ENCODE measurements at places on chromosomes 2 and 18.

- DNase-seq, result no peak
Observed at GRCh38 chr2:65863713-65864112, 431.3 kb upstream of the SPRED2 start.

DNA sequence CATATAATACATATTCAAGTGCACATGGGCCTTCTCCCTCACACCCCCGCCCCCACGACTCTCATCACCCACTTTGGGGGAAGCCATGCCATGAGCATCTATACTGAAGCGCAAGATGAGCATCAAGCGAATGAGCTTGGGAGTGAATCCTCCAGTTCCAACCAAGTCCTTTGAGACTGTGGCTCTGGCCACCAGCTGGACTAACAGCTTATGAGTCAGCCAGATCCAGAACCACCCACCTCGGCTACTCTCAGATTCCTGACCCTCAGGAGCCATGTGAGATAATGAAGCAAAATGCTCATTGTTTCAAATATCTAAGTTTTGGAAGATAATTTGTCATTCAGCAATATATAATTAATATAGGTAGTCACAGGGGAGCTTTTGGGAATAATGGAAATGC lies 22.2 kb upstream of the IL1RL1 start:
- no peak for DNase-seq

GRCh38 chr2:238627899-238628298 lies 201.2 kb downstream of the ASB1 start:
- DNase-seq, result no peak

GRCh38 chr18:39660141-39660540 lies 2094.5 kb upstream of the CELF4 start:
- no peak for DNase-seq

DNA sequence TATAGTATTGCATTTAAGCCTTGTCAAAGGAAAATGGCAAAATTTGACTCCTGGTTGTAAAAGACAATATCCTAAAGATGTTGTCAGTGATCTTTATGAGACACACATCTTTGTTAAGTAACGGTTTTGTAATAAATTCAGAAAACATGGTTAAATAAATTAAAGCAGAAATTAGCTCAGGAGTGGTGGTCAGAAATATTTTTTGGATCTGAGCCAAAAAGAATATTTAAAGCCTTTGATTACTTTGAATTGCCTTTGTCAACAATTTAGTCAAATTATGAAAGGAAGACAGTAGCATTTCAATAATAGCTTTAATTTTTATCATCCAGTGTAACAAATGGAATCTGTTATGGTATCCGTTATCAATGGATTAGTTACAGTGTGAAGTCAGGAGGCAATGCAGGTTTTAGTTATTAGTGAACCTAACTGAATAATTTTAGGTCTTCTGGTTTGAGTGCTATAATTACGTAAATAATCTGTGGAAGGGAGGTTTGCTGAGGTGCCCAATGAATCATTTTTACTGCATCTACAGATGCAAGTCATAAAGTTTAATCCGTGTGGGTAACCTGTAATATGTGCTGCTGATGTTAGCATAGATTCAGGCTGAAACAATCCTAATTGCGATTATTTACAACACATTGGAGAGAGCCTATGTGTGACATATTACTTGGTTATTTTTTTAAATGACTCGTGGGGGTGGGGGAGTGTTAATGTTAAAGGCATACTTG lies 42.7 kb downstream of the SMAD4 start:
- DNase-seq, result no peak

DNA sequence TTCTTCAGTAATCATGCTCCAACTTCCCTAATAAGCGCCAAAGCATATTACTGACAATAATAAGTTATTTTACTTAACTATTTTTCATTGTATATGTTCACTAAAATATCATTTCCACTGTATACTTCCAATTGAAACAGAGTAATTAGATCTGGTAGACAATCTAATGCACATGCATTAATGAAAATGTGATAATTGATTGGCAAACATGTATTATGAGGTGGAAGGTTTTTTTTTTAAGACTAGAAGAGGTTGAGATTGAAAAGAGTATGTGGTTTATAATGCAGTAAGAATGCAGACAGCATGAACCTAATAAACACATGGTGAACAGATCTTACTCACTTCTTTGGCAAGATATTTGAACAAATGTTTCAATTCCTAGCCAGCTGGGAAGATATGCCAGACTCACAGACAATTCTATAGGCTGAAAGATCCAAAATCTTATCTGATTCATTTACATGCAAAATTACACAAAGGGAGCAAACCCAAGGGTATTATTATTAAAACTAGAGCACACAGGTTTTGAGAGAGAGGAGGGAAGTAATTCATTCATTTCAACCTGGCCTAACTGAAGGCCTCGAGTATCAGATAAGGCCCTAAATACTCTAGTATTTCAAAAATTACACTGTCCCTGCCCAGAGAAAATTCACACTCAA lies 2.8 kb downstream of the NCKAP1 start:
- peak; percentile 38 for DNase-seq

GRCh38 chr2:211690736-211691135 lies 847.9 kb downstream of the ERBB4 start:
- no peak for DNase-seq

DNA sequence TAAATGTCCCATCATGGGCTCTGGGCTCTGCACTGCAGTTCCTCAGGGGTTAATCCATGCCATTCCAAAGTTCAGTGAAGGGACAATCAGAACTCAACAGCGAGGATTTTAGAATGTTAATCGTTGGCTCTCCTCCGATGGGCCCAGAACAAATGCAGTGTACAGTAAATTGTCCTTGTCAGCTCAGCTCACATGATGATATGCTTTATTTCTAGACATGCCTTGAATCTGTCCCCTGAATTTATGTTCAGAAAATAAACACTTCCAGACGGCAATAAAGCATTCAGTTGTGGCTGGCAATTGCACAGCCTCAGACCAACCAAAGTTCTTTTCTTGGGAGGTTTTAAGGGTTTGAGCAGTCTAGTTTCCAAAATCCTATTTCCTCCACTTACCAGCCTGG lies 981.2 kb downstream of the BCL11A start:
- no peak for DNase-seq

- peak; percentile 32 for DNase-seq
Observed at GRCh38 chr2:24404491-24404921, 44.2 kb upstream of the ITSN2 start.

DNA sequence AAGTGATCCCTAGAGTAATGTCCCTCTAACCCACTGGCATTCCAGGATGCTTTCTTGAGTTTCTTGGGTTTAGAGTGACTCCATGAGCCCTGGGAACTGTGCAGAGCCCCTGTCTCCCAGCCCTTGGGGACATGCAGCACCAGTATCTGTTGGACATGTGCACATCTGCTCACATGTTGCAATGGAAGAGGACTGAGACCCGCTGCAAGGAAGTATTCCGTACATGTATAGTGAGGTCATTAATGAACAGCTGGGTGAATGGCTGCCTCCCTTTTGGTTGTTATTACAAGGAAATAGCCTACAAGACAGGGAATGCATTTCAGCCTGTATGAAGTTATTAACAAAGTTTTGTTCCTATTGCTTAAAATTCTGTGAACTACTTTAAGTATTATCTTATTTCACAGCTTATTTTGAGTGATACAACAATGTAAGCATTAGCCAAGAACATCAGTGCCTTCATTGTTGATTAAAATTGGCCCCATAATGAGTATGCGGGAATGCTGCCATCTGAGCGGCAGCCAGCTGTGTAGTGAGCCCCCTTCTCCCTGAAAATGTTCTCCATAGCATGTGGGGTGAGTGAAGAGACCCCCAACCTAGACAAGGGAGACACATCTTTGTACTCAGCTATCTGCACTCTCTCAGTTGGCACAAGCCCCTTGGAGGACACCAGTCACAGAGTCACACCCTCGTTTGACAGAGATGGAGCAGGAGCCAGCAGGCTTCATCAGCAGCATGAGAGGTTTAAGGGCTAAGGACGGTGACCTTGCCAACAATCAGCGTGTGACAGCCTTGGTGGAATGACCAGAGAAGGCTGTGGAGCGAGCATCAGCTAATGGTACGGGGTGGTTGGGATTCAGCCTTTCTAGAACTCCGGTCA lies 87.4 kb downstream of the FAM210A start:
- DNase-seq, result no peak

GRCh38 chr2:73173781-73174180 lies 28.6 kb upstream of the NOTO start:
- no peak for DNase-seq

- DNase-seq, result no peak
Observed at GRCh38 chr2:128442891-128443302, 124.2 kb upstream of the HS6ST1 start.

DNA sequence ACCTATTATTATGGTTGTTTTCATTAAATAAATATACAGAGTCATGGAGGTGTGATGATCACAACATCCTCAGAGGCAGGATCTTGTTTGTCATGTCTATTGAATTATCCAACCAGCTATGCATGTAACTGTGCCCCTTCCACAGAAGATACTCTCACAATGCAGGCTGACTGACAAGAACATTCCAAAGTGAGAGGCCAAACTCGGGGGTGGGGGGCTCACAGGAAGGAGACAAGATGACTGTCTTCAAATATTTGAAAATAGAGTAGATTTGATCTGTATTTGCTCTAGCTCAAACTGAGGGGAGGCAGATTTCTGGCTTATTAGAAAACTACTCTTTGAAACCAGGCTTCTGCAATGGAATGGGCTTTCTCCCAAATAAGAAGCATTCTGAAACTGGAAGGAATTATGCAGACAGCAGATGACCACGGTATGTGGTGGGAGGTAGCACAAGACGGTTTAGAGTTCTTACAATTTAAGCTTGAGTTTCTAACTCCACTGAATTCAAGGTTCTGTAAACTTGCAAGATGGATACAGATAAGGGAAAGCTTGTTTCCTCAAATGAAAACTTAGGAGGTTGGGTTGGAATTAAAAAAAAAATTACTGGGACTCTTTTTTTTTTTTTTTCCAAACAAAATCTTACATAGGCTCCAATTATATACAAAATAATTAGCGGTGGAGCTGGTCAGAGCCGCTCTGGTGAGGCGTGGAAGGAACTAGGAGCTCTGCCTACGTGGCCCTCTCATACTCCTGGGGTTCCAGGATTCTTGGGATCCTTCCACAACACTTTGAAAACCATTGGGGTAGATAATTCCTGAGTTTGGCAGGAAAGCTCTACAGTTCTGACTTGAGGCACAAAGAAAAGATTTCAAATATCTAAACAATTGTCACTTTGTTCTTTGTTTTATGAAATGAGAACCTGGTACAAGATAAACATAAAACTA lies 79.3 kb downstream of the PLA2R1 start:
- DNase-seq, result no peak

DNA sequence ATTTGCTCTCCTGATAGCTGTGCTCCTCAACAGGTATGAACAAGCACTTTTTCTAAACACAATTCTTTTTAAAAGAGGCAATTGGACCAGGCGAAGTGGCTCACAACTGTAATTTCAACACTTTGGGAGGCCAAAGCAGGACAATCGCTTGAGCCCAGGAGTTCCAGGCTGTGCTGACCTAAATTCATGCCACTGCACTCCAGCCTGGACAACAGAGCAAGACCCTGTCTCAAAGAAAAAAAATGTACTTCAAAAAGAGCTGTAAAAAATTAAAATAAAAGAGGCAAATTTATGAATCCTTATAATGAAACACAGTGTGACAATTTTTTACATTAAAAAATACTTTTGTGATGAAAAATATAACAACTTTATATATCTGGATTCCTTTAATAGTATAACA lies 1.8 kb upstream of the FAM124B start:
- no peak for DNase-seq

GRCh38 chr2:109085912-109086742 lies 42.9 kb upstream of the SH3RF3 start:
- DNase-seq, result no peak

GRCh38 chr2:3504741-3505140 lies 14.6 kb downstream of the ADI1 start:
- DNase-seq, result no peak

DNA sequence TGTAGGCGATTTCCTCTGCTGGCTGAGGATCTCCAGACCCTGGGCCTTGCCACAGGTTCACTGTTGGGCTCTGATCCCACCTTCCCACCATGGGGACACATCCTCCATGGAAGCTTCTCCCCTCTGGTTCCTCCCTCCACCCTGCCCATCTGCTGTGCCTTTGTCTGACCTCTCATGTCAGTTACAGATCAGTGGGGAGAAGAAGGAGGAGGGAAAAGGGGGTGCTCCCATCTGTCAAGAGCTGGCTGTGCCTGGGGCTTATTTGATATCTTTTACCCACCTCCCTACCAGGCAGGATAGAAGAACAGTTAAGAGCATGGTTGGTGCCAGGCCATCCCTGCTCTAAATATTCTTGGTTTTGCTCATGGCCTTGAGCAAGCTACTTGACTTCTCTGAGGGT lies 12.3 kb upstream of the DNAJB2 start:
- no peak for DNase-seq

DNA sequence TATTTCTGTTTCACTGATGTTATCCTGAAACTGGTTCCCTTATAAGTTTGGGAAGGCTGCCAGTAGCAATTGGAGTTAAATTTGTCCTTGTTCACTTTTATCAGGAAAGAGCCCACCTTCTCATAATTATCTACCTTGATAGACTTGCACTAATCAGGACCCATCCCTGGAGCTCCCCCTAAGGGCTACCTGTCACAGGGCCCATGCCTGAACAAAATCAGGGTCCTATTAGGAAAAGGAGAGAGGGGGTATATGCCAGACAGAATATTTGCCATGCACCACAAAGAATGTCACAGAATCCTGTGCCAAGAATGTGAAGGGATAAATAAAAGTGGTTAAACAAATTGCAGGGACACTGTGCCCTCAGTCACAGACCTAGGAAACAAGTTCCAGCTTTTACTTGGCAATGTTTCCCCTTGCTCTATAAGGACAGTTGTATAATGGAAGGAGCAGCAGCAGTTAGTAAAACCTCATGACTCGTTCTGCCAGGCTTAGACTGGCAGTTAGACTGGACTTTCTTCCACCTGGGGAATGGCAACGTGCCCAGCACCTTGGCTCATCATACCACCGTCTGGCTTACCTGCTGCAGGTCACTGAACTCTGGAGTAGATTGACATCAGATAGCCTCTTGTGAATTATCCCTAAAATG lies 32.3 kb upstream of the VWC2L start:
- no peak for DNase-seq

DNA sequence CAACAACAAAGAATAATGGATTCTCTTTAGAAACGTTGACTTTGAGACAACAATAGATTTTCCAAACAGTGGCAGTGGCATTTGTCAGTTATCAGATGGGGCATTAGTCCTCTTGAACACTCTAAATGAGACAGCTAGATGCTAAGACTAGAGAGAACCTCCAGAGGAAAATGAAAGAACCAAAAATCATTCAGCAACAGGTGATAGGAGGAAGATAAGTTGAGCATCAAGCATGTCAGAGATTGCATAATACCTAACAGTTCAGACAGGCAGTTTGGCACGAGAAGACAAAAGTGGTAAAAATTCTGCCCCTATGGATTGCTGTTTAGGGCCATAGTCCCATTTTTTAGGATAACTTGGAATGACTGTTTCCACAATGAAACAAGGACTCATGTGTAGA lies 67.9 kb upstream of the NOL4 start:
- DNase-seq, result no peak

All from GM04504 (cell line).